ENCODE measurements at places on chromosomes 7 and 10.
A peak's percentile ranks its signal among the peaks of the same experiment; 100 is the strongest.

DNA sequence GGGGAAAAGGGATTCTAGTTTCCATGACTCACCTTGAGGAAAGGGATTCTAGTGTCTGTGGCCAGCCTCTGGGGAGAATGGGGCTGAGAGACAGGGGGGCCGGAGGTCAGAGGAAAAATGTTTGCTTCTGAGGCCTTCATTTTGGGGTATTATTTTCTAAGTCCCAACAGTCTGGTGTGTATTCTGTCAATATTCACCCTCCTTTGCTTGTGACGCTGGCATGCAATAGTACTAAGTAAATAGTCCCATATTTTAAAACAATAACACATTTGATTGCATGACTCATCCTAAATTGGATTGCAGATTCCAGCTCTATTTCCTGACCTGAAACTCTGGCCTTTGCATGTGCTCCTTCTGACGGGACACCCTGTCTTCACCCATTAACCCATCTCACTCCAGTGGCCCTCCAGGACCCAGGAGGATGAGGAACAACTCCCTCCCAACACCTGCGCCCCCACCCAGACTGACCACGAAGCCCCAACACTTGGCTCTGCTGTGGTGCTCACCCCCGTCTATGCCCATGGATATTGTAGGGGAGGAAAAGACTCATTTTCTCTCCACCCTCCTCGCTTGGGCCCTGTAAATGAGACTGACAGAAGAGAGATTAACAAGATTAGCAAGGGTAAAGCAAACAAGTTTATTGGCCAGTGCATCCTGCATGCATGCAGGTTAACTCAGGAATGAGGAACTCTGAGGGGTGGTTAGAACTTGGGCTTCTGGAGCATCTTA is 495.6 kb upstream of the KLF6 start:
- peak; percentile 68 for DNase-seq

GRCh38 chr10:69005704-69006485 is 17.3 kb downstream of the KIFBP start:
- no peak for DNase-seq

DNA sequence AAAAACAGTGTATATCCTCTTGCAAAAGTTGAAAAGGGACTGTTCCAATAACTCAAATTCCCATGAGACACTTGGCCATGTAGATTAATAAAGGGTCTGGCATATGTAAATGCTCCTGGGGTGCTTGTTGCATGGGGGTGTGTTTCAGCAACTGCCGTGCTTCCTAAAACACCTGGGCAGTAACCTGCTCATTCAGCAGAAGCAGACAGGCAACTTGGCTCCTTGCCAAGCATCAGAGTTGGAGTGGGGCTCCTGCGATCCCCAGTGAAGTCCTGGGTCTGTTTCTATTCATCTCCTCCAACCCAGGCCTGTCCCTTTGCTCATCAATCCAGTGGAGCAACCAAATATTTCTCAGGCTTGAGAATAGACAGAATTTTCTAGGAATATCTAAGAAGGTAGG is 42.2 kb upstream of the ADAM12 start:
- no peak for DNase-seq

- peak; percentile 96 for DNase-seq
Observed at GRCh38 chr10:44723619-44724325, 187.4 kb upstream of the TMEM72 start.

- DNase-seq: no peak
Observed at GRCh38 chr10:124886610-124887009, 55.3 kb upstream of the ZRANB1 start.

GRCh38 chr10:23379686-23380085 is 35.1 kb upstream of the C10orf67 start:
- DNase-seq: no peak

Data from GM23248 (cell line).